Stimulated activated CD4-positive, alpha-beta T cell treated with anti-CD3 and anti-CD28 coated beads, Interleukin-1b, Interleukin-23, amount 100 ng/mL, for 24 hours (primary cell): ENCODE measurements at places on chromosomes 5 and 9.

GRCh38 chr5:132435886-132436285 is 54.7 kb downstream of the IRF1 start:
- no peak for DNase-seq

GRCh38 chr5:135019314-135019713 is 14.7 kb downstream of the PITX1 start:
- no peak for DNase-seq

- DNase-seq = no peak
These were observed 55.0 kb downstream of the MEF2C start for GRCh38 chr5:88827997-88828396.

DNA sequence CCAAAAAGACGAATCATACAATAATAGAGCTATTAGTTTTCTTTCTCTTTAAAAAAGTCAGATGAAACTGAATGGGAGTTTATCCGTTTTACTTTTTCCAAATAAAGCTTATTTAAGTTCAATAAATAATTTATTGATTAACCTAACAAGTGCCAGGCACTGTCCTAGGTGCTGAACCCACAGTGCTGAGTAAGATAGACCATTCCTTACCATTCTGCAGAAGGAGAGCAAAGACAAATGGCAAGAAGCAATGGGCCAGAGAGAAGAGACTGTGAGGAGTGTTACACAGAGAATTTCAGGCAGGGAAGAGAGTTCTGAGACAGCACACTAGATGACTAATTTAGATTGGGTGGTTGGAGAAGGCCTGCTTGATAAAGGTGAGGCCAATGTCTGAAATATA is 127.2 kb downstream of the AUH start:
- DNase-seq = no peak

DNA sequence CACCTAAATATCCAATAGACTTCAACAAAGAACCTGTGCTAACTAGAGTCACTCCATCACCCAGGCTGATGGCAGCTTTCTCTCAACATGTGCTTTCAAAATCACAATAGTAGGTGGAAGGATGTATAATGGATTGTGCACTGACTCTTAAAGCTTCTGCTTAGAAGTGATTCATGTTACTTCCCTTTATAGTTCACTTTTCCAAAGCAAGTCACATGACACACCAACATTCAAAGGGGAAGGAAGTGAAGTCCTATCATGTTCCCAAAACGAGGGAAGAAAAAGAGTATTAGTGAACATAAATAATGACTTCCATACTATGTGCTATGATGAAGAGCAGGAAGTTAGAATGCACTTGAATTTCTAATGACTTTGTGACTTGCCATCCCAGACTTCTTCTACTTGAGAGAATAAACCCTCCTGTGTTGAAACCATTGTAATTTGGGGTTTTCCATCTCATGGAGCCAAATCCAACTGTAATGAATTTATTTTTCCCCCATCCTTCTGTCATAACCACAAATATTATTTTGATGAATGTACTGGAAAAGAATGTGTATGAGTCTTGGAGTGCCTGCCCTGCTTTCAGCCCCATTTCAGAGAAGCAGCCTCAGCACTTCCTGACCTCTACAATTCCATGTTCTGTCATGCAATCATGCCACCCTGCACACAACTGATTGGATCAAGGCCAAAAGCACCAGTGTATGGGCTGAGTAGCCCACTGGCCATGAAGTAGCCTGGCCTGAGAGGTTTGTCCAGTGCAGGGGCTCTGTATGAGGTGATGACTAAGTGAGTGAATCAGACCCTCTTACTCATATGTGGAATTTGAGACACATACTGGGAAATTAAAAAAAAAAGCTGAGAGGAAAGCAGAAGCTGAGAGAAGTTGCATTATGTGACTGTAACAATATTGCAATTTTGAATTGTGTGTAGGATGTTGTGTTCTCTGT is 525.9 kb upstream of the CLINT1 start:
- no peak for DNase-seq
